ENCODE measurements at places on chromosomes 3 and 15.

DNA sequence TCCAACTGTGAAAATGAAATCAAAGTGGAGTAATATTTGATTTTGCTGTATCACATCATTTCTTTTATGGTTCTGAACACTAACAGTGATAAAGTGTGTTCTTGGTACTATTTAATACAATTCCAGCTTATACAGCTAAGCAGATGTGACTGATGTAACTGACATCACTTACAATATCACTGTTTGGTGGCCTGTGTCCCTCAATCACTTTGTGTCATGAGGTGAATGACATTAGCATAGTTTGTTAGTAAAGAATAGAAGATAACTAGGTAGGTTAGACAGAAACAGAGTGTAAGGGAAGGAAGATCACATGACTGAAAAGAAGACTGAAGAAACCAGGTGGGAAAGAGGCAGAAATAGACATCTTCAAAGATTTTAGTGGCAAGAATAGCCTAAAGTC, 138.7 kb downstream of the AQP9 start:
- DNase-seq = no peak

DNA sequence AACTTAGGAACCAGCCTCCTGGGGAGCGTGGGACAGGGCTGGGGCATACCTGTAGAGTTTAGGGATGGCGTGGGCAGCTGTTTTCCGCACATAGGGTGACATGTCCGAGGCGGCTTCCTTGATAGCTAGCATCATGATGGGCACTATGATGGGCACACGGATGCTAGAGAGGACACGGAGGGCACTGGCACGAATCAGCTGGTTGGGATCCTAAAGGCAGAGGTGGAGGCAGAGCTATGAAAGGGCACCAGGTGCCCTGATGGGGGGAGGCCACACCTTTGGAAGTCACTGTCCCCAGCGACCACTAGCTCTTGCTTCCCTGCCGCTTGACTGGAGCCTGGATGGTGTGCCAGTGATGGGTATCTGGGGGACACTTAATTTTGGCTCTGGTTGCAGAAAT, 28.3 kb downstream of the AP3B2 start:
- no peak for DNase-seq

DNA sequence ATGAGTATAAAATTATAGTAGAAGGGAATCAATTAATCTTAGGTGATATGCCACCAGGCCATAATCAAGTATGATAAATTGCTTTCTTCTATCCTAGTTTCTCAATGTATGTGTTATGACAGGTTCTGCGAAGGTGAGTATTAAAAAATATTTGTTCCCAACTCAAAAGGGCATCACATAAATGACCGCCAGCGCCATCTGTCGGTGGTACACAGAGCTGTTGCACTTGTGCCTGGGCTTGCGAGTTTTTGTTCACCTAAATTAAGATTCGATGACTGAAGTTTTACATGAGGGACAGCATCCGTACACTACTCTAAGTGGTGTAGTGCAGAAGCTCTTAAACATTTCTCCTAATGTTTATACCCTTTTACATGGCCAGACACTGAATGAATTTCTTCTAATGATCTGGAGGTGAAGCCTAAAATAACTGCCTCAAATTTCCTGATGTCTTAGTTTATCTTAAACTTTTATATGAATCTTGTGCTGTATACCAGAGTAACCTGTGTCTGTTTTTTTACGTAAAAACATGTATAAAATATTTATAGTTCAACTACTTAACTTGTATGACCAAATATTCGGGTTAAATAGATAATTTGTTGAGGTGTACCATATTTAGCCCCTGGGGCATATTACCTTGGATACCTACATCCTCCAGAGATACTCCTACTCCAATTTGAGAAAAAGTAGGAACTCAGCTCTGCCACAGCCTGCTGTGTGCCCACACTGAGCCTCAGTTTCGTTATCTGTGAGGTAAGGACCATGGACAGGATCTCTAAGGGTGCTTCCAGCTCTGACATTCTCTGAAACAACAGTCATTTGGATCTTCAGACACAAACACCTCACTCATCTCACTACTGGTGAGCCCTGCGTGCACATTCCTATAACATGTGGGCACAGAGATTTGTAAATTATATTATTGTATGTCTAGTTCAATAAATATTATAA, 365.6 kb downstream of the MAGI1 start:
- peak; percentile 64 for DNase-seq

- DNase-seq = no peak
Observed at GRCh38 chr3:197380786-197381185, 82.4 kb upstream of the DLG1 start.

- no peak for DNase-seq
Observed at GRCh38 chr3:196662711-196663571, 23.4 kb downstream of the NRROS start.

- no peak for DNase-seq
Observed at GRCh38 chr3:145807990-145808389, 353.0 kb downstream of the PLOD2 start.

DNA sequence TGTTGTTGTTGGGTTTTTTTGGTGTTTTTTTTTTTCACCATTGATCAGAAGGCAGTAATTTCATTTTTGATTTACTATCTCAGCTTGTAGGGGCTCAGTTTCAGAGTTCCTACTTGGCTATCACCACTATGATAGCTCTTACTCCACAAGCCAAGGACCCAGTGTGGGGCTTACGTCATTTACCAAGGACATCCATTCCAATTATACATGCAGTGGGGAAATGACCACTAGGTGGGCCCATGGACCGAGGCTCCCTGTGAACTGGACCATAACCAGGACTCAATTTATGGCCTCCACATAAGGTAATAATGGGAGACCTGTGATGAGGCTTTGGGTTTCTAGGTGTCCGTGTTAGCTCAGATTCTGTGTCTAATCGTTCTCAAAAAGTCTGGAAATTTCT, 67.5 kb upstream of the CACNA1D start:
- no peak for DNase-seq

GRCh38 chr3:178982137-178982536, 89.5 kb downstream of the ZMAT3 start:
- DNase-seq = no peak

DNA sequence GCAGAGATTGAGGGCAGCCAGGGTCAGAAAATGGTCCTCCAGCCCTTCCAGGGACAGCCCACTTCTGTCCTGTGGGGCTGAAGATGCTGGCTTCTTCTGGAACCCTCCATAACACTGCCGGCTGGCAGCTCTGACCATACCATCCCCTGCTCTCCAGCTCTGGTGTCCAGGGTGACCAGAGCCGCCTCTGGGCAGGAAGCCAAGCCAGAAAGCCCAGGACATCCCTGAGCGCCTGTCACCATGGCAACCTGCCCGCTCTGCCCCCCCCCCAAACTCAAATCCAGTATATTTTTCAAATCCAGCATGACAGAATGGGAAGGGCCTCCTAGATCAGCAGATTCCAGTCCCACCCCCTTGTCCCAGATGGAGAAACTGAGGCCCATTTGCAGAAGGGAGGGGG, 420 bp upstream of the TMIE start:
- DNase-seq = no peak

DNA sequence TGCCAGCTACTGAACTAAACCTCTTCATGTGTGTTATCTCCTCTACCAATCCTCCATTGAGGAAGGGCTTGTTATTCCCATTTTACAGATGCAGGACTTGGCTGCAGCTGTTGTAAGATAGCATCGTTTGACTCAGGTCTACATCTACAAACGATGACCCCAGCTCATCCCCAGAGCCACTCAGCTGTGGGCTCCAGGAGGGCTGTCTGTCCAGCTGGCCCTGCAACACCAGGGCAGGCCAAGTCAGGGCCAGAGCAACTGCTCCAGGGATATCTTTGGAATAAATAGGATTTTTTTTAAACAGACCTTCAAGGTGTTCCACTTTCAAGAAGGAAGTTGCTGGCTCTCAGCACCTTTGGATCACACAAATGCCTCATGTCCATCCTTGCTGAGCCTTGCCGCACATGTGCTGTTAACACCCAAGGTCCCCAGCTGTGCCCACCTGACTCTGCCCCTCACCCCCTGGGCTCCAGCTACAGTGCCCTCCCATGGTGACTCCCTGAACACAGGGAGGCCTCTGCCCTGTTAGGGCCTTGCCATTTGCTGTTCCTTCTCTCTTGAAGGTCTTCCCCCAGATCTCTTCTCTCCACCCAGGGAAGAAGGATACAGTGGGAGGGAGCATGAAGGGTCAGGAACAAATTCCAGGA, 31.0 kb downstream of the ALDH1L1 start:
- DNase-seq = peak; percentile 7

DNA sequence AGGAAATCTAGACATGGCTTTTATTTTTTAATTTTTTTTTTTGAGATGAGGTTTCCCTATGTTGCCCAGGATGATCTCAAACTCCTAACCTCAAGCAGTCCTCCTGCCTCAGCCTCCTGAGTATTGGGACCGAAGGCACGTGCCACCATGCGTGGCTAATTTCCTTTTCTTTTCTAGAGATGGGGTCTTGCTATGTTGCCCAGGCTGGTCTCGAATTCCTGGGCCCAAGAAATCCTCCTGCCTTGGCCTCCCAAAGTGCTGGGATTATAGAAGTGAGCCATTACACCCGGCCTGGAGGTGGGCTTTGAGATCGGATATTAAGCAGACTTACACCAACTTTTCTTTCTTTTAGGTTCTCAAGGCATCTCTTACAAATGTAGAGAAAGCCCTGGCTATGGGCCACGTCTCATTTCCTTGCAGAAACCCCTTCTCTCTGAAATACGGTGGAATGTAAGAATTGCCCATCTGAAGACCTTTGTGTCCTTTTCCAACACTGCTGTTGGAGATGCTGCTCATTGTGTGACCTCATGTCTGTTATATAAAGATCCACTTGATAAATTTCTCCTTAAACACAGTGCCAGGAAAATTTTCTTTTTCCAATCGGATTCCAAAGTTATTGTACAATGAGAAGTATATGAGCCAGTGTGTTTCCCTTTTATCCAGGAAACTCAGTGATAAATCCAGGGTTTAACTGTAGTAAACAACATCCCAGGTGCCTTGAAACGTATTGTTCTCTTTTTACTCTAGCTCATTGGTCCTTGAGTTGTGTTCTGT, 36.8 kb upstream of the CFAP161 start:
- DNase-seq = no peak

DNA sequence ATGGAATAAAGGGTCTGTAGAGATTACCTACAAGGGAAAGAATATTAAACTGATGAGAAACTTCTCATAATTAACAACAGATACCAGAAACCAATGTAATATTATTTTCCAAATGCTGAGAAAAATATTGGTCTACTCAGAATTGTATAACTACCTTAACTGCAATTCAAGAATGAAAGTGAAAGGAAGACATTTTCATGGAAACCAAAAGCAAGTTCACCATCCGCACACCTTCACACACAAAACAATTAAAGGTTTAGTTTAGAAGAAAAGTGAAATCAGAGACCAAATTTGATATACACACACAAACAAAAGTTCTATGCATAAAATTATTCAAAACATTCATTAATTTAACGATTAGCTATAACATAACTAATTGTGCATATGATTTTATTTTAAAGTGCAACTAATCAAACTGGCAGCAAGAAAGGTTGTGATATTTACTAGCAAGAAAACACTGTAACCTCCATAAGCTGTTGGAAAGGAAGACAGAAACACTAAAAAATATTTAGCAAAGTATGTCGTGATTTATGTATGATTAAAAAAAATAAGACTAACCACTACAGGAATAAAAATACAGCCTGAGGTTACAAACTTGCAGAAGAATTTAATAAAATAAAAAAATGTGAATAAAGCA, 395.5 kb downstream of the FGF12 start:
- no peak for DNase-seq

GRCh38 chr3:133932009-133932408, 36.3 kb upstream of the RAB6B start:
- DNase-seq = no peak

DNA sequence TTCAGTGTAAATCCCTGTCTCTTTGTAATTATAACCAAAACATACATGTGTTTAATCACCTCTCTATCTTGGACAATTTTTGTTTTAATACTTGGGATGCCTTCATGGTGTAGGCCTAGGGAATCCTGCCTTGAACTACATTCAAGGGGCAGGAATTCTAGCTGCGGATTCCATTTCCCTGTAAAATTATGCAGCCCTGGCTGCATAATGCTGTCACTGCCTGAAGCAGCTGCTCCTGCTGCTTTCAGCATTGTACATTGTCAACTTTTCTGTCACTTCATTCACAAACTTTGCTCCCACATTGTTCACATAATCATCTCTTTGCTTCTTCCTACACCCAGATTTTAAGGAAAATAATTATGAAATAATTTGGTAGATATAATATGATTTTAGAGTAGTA, 638.7 kb downstream of the RBMS3 start:
- DNase-seq = no peak

GRCh38 chr3:185586686-185587039, 568 bp downstream of the SENP2 start:
- no peak for DNase-seq

DNA sequence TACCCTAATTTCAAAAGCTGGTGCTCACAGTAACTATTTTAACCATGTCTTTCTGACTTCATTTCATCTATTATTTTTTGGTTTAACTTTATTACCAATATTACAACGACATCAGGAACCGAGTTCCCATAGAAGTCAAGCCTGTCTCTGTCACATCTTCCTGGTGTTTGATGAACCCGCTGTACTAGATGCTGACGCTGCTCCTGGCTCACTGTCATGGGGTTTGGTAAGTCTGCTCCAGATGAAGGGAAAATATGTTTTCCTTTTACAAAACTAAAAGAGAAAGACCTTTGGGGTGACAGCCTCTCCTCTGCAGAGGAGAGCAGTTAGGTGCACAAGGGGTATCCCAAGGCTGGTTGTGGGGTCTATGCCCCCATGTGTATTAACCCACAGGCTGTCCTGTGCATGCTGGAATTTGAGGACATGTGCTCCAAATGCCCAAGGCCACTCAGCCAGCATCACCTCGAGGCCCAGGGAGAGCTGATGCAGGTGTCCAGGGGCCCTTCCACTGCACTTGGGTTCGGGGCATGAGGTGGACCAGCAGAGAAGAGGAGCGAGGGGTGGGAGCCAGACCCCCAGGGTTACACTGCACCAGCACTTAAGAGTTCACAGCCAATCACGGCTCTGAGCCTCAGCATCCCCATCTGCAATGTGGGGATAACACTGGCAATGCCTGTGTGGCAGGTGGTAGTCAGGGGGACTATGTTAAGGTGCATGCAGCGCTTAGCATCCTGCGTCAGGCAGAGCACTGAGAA, 62.2 kb downstream of the ATP10A start:
- no peak for DNase-seq

Data from mucosa of descending colon (tissue), 3 donors.